IPS-NIHi11 (cell line): ENCODE measurements at places on chromosomes 6 and 20.

DNA sequence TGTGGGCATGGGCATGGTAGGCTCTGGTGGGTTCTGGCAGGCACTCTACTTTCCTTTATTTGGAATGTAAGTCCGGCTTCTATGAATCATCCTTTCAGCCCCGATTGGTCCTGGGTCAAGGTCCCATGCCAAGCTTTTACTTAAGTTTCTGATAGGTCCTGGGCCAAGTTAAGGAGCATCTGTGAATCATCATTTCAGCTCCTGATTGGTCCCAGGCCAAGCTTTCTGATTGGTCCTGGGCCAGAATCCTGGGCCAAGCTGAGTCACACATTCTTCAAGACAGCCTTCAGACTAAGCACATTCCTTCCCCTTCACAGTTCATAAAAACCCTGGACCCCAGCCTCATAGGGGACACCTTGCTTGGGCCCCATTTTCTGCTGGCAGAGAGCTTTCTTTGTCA is 231.0 kb upstream of the EYS start:
- no peak for DNase-seq

GRCh38 chr6:12232821-12233220 is 57.3 kb upstream of the EDN1 start:
- DNase-seq, result no peak

- no peak for DNase-seq
Observed at GRCh38 chr6:36343109-36343680, 6.5 kb upstream of the BNIP5 start.

- no peak for DNase-seq
Observed at GRCh38 chr6:32244270-32244669, 20.4 kb upstream of the NOTCH4 start.

DNA sequence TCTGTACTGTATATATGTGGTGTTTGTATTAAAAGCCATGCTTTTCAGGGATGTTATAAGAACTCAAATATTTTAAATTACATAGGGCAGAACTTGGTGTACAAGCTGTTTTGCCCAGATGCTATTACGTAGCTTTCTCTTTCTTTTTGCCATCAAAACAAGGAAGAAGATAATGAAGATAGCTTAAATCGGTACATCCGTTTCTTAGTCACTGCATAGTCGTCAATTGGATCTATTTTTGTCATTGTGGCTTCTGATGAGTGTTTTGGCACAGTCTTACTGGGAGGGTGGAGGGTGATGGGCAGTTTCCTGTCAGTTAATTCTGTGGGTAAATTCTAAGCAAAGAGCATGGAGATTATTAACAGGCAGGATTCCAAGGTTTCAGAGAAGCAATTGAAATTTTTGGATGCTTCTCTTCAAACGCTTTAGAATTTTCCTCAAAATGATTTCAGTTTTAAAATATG is 649.1 kb upstream of the GJE1 start:
- DNase-seq, result no peak

DNA sequence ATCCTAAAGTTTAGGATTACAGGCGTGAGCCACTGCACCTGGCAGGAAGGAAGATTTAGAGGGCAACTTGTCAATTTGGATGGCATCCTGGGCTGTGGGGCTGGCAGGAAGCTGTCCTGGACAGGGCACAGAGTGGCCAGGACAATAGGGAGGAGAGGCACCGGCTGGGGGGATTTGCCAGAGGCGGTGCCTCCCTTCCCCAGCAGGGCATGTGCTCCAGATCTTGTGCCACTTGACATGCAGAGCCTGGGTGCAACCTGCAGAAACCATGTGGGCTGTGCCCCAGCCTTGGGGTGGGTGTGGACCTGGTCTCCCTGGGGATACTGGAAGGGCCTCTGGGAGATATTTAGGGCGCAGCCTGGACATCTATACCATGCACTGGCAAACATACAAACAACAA is 58.6 kb upstream of the EEF1A1 start:
- no peak for DNase-seq

GRCh38 chr20:63744158-63744557 is 4.6 kb downstream of the SLC2A4RG start:
- DNase-seq, result no peak

DNA sequence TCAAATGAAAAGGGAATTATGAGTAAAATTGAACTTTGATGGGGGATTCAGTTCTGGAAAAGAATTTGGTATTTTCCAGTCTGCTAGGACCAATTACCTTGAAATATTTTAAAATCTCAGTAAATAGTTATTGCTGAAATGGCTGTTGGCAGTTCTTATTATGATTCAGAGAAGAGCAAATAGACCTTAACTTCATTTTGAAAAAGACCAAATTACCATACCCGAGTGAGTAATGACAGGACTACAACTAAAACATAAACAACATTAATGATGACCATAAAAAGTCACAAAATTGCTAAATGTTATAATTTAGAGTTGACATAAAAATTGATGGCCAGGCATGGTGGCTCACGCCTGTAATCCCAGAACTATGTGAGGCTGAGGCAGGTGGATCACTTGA is 21.7 kb downstream of the TRIM38 start:
- DNase-seq, result no peak

GRCh38 chr20:41408156-41408794 is 41.7 kb upstream of the EMILIN3 start:
- no peak for DNase-seq

DNA sequence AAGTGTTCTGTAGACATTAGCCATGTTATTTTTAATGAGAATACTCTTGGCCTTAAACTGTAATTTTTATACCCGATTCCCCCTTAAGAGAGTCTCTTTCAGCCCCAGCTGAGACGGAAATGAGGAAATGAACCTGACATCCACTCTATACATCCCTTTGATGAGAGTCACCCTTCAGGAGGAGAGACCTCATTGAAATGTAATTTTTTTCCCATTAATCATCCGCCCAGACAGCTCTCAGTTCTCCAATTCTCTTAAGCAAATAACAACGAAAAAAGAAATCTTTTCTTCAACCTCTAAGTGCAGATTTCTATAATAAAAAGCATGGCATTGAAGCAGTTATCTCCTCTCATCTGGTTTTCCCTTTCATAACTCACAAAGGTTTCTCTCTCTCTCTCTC is 243.8 kb upstream of the PMEPA1 start:
- no peak for DNase-seq

GRCh38 chr20:64049060-64049877 is at the start of gene SOX18:
Gene SOX18, minus strand, starts transcription at chr20:64049639. Its CDS starts 123 bp downstream, at chr20:64049516.
- DNase-seq, result peak; percentile 74

GRCh38 chr6:33974030-33974429 is 170.2 kb upstream of the MLN start:
- no peak for DNase-seq

DNA sequence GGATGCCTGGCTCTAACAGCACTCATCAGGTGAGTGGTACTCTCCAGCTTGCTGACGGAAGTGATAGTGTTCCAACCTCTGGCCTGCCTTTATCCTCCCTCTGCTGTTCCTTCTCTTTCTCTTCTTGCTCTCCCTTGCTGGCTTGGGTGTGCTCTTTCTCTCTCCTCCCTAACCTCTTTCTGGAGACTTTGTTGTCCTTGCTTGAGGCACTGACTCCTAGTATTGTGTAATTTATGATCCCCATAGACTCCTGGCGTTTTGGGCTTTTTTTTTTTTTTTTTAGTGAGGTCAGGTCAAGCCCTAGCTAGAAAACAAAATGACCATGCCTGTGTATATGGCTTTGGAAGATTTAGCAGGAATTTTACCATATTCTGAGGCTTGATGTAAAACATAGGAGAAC is 84.7 kb upstream of the MRAP2 start:
- no peak for DNase-seq

GRCh38 chr6:166465003-166465399 is 82.3 kb upstream of the MPC1 start:
- DNase-seq, result no peak

DNA sequence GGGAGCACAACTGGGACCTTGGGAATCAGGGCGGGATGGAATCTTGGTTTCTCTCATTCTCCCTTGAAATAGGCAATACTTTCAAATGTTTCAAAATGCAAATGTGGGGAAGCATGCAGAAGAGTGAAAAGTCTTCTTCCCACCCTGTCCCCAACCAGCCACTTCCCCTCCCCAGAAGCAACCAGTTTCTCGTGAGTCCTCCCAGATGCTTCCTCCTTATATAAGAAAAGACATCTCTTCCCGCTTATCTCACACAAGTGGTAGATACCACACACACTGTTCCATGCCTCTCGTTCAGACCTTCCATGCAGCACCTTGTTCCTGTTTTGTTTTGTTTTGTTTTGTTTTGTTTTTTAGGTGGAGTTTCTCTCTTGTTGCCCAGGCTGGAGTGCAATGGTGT is 25.1 kb downstream of the HCK start:
- DNase-seq, result no peak

GRCh38 chr6:41706876-41707564 is 28.4 kb downstream of the TFEB start:
- DNase-seq, result no peak

GRCh38 chr6:160178271-160178670 is 56.7 kb downstream of the SLC22A1 start:
- no peak for DNase-seq

DNA sequence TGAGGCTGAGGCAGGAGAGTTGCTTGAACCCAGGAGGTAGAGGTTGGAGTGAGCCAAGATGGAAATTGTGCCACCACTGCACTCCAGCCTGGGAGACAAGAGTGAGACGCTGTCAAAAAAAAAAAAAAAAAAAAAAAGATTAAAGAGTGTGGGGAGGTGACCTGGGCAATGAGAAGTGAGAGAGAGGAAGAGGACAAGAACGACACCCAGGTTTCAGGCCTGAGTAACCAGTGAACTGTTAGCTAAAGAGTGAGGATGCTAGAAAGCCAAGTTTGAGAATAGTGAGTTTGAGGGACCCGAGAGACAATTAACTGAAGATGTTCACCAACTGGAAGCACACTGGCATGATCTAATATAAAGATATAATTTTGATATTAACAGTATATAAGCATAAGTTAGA is 85.4 kb upstream of the TNFAIP3 start:
- DNase-seq, result no peak

GRCh38 chr6:148076051-148076450 is 266.6 kb upstream of the SASH1 start:
- no peak for DNase-seq

DNA sequence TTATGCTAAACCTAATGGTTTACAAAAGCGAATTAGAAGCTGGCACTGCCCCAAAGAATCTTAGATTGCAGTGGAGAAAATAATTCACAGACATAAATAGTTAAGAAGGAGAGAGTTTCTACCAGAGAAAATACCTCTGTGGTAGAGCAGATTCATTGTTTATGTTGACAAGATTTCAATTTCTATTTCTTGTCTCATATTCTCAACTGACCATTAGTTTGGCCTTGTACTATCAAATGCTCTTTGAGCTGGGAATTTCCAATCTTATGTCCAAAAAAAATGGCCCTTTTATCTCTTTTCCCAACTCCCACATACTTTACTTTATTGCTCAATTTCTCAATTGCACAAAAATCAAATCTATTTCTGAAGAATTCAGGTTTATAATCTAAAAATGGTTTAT is 804.1 kb upstream of the CITED2 start:
- DNase-seq, result no peak

DNA sequence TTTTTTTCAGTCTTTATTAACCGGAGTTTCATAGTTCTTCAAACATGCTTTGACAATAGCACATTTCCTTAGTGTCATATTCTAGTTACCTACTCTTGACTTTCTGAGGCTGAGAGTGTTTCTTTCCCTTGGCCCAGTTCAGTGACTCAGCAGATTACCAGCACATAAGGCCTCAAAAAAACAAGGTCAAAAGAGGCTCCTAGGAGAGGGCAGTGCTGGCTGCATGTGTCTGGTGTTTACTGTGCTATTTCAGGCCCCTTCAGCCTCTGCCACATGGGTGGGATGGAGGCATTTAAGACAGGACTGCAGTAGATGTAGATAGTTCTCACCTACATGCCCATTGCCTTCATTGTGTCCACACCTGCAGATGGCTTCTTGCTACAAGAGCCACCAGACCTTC is 198.2 kb upstream of the SSTR4 start:
- DNase-seq, result no peak

GRCh38 chr6:156942266-156942665 is 165.1 kb downstream of the ARID1B start:
- no peak for DNase-seq

DNA sequence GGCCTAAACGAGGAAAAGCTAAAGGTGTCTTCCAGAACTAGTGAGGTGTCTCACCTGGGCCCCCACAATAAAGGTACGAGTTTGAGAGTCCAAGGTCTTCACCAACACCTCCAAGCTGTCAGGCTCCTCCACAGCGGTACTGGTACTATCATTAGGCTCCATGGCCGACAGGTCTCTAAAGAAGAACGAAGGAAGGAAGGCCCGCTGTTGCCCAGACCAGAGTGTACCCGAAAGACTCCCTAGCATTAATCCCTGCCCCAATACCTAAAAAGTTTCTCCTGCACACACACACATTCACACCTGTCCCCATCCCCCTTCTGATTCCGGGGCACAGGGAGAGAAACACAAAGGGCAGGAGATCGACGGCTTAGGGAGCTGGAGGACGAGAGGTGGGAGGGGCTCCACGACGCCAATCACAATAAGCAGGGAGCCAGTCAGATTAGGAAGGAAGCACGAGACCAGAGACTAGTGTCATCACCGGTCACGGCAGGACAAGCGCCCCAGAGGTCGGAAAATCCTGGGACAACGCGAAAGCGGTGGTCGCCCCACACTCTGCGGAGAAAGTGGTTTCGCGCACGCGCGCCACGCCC is 764 bp downstream of the BAG6 start:
- DNase-seq, result peak; percentile 83

DNA sequence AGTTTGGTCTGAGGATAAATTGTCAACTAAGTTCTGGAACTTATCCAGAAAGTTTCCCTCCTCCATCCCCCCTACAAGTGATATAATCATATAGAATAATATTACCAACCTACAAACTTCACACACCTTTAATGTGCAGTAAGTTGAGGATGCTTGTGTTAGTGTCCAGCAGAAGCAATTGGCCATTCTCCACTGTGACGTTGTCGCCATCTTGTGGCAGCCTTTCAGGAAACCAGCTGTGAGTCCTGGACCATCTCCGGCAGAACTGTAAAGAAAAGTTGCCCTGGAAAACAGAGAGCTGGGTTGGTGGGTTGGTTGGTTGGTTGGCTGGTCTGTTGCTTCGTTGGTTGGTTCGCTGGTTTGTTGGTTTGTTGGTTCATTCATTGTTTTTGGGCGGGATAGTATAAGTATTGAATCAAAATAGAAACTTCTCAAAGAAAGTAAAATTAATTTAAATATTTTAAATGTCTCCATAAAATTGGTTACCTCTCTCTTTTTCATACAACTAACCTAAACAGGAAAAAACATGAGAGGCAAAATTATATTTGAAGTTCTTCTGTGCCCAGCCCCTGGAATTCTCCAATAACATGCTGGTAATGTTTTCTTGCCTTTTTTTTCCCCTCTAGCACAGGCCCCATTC is 127.5 kb downstream of the PKHD1 start:
- DNase-seq, result peak; percentile 74

DNA sequence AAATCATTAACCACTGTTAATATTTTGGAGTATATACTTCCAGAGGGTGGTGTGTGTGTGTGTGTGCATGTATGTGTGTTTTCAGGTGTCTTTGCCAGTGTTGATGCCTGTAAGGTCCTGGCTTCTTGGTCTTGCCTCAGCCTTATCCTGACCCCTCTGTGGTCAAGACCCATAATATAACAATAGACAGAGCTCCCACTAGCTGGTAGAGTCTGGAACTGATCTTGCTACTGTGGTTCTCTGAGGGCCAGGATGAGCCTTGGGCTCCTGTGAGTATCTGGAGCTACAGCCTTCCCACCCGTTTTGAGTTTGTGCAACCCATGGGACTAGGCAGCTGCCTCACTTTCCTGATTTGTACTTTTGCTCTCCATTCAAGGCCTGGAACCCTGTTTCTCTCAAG is 191.0 kb downstream of the IBTK start:
- peak; percentile 29 for DNase-seq

- no peak for DNase-seq
Observed at GRCh38 chr6:49552596-49552995, 2.1 kb downstream of the C6orf141 start.
